Activated T-helper 9 cell treated with anti-CD3 and anti-CD28 coated beads, Interleukin-2, amount 50 U/mL, for 16 hours (primary cell): ENCODE measurements at places on chromosomes 6 and 20.

- no peak for DNase-seq
Observed at GRCh38 chr6:4788953-4789584, 12.9 kb downstream of the CDYL start.

GRCh38 chr6:71138376-71138775 is 150.2 kb upstream of the OGFRL1 start:
- no peak for DNase-seq

GRCh38 chr6:14072084-14072483 is 45.5 kb upstream of the CD83 start:
- no peak for DNase-seq

GRCh38 chr20:48411919-48412522 is 415.8 kb downstream of the PREX1 start:
- no peak for DNase-seq

GRCh38 chr6:102907181-102907580 is 1513.7 kb downstream of the GRIK2 start:
- no peak for DNase-seq

DNA sequence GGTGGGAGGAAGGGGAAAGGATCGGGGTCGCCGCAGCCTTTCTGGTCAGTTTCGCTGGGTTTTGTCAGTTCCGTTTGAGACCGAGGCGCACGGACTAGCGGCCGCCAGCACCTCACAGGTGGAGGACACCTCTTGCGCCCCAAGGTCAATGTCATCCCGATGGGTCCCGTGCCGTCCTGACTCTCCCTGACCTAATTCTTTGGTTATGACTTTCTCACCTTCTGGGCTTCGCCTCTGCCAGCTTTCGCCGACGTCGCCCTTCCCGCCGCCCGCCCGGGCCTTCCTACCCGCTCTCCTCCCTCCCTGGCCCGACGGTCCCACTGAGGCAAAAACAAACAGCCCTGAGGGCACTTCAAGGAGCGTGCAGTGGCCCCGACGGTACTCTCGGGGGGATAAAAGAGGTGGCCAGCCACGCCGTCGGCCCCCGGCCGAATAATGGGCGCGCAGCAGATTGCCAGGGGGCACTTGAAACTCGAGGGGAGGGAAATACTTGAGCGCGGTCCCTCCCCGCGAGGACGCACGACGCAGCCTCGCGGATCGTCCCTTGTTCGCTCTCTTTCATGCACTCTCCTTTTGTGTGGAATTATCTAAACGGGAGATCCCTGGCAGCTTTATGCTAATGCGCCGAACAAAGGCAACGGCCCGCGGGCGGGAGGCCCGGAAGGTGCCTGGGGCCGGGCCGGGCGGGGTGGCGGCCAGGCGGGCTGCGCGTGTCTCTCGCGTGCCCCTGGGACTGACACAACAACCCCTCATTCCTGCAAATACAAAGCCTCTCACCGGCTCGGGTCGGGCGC is 3.9 kb upstream of the INSM1 start:
- no peak for DNase-seq

- no peak for DNase-seq
Observed at GRCh38 chr6:80460257-80460865, 353.9 kb downstream of the BCKDHB start.

GRCh38 chr6:50905297-50905696 is 86.6 kb downstream of the TFAP2B start:
- DNase-seq, result no peak

- DNase-seq, result no peak
Observed at GRCh38 chr6:168118935-168119334, 39.9 kb upstream of the FRMD1 start.

DNA sequence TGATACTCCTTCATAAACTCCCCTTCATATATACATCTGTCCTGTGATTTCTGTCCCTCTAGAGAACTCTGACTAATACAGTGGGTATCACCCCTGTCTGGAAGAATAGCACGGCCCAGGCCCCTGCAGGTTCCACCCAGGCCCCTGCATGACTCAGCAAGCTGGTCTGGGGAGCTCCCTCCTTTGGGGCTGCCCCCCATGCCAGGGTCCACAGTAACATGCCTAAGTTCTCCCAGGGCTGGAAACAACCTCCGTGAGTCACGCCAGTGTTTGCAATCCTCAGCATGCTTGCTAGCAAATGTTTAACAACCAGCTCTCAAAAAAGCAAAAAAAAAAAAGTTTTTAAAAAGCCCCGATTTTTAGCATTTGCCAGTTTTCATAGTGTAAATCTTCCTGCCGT is 134.3 kb upstream of the CDH4 start:
- no peak for DNase-seq

GRCh38 chr20:24936526-24937407 is 12.3 kb upstream of the CST7 start:
- DNase-seq, result no peak

- no peak for DNase-seq
Observed at GRCh38 chr20:37419307-37419706, 73.4 kb downstream of the SRC start.

- DNase-seq, result no peak
Observed at GRCh38 chr20:24773168-24773567, 175.9 kb upstream of the CST7 start.

GRCh38 chr6:130975325-130975724 is 87.7 kb downstream of the EPB41L2 start:
- DNase-seq, result no peak

- no peak for DNase-seq
Observed at GRCh38 chr6:109370792-109371191, 11.5 kb downstream of the CD164 start.

DNA sequence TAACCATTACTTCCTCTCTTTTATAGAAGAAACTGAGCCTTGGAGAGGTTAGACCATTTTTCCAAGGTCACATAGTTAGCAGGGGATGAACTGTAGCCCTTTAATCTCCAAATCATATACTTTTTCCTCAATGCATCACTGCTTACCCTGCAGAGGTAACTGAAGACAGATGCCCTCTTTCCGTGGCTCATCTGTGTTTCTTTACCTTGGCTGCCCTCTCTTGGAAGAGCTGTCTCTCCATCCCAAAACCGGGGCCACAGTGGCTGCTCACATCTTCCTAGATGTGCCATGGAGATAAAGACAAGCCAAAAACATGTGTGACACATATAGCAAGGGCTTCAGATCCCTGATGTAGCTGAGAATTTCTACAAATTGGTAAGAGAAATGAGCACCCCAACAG is 581 bp upstream of the ALDH8A1 start:
- DNase-seq, result no peak

GRCh38 chr6:17606606-17607005 is 6.5 kb downstream of the FAM8A1 start:
- DNase-seq, result no peak

DNA sequence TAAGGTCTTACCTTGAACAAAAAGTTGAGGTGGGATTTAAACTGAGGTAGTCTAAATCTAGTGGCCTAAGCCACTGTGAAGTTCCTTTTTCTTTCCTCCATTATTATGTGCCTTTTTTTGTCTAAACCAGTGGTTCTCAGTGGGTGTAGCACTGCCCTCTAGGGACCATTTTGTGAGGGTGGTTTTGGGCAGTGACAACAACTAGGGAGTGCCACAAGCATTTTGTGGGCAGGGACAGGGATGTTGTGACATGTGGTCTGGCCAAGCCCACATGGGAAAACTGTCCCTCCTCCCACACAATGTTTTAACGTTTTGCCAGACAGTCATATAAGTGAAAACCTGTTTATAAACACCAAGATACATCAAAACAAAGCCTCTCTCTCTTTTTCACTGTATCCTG is 899.4 kb upstream of the FLRT3 start:
- no peak for DNase-seq

- no peak for DNase-seq
Observed at GRCh38 chr6:108071736-108072276, 2.7 kb downstream of the OSTM1 start.

DNA sequence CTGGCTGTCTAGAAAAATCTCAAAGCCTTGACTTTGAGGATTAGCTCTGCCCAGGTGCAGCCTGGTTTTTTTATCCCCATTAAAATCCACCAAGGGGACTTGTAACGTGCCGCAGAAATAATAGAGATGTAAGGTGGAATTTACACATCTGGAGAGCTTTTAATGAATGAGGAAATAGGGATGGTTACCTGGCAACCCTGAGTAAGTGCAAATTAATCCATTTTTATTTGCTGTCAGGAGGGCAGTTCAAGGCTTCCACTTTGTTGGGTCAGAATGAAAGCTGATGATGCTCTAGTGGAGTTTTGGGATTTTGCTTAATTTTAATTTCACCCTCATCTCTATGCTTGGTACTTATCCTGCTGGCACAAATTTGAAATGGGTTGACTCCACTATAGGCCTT is 163.4 kb upstream of the CEP162 start:
- no peak for DNase-seq

DNA sequence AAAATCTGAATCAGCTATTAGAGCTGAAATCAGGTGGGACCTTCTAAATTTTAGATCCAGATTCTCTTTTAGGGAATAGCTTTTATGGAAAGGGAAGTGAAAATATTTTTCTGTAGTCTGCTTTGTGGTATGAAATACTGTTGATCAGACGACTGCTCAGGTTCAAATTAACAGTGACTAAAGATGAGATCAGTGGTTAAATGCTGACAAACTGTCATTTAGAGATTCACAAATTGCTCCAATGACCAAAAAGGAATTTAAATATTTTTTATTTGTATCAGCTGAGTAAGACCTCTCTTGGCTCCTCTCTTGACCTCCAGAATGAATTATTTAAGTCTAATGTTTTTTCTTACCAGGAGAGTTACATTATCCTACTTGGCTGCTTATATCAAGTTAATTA is 77.3 kb downstream of the KCNQ5 start:
- DNase-seq, result no peak

DNA sequence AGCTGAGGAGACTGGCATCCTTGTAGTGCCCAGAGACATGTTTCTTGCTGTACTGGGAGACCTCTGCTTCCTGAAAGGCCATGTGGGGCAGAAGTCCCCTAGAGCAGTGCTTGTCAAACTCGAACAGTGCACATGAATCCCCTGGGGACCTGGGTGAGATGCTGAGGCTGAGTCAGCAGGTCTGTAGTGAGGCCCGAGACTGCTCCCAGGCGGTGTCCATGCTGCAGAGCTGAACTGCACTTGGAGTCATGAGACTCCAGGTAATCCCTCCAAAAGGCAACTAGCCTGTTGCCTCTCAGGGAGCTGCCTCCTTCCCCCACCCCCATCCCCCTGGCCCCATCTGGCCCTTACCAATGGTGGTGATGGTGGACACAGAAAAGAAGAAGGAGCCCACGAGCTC is 3.7 kb downstream of the KCNK17 start:
- no peak for DNase-seq

- no peak for DNase-seq
Observed at GRCh38 chr20:45181639-45182038, 6.9 kb downstream of the PI3 start.

DNA sequence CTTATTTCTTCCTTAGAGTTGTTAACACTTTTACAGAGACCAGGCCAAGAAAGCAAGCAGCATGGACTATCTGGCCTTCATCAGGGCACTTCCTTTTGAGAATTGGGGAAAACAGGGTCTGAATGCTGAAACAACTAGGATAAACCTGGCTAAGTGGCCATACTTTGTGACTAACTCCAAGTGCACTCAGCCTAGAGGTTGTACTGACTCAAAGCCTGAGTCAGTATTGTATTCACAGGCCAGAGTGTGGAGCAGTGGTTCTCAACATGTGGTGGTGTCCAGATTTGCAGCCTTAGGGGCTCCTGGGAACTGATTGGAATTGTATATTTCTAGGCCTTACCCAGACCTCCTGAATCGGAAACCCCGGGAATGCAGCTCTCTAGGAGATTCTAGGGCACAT is 20.1 kb downstream of the SEC23B start:
- no peak for DNase-seq

DNA sequence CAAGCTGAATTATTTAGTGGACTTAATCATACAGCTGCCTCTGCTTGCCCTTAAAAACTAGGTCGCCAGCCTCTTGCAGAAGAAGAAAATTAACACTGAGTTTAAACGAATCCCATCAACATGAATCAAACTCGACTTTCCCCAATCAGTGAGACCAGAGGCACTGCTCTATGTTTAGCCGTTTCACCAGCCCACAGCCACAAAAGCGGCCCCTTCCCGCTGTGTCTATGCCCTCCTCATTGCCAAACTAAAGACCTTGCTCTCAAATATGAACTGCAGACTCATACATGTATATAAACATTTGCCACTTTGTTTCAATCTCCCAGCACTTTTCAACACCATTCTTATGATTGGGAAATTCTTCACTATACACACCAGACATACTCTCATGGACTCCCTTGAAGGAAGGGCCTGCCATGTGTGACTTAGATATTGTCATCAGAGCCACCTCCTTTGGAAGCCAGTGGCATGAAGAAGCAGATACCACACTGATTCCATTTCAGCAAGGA is 105.8 kb upstream of the ADGRF1 start:
- DNase-seq, result no peak

DNA sequence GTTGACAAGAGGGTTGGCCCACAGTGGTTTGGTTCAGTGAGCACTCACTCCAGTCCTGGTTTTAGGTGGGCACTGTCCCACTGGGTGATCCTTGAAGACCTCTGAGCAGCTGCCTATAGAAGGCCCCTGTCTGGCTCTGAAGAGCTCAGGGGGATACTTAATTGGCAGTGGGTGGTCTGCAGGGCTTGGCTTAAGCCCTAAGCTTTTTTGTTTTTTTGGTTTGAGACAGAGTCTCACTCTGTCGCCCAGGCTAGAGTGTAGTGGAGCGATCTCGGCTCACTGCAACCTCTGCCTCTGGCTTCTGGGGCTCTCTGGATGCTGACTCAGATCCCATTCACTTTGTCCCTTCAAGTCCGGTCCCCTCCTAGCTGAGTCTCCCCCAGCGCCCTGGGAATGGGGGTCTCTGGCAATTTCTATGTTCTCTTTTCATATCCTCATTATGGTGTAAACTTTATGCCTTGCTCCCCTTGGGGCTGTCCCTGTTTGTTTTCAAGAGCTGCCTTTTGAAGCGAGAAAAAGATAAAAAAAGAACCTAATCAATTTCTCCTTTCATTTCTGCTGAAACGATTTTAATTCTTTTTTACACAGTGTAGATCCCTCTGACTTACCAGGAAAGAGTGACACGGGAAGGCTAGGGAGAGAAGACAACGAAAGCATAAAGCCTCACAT is 12.2 kb upstream of the KCNG1 start:
- DNase-seq, result no peak

GRCh38 chr6:141752677-141753076 is 380.0 kb upstream of the GJE1 start:
- DNase-seq, result no peak
